ENCODE measurements at places on chromosomes 1 and 21. TPM values are rescaled to one million over a fixed set of nuclear protein-coding genes. Genes with fewer than 3 reads are reported as not detected.

SLC35A3 gene
- total RNA-seq = 51.5 TPM

BATF3 gene
- total RNA-seq = 0.42 TPM

SIK1 gene
- 9.0 TPM for total RNA-seq

HMCN1 gene
- total RNA-seq = 41.3 TPM

DDR2 gene
- 189 TPM for total RNA-seq

PDPN gene
- 0.30 TPM for total RNA-seq
